ENCODE measurements at places on chromosomes 5 and 9.

- DNase-seq, result no peak
Observed at GRCh38 chr5:32791536-32792243, 80.6 kb downstream of the NPR3 start.

DNA sequence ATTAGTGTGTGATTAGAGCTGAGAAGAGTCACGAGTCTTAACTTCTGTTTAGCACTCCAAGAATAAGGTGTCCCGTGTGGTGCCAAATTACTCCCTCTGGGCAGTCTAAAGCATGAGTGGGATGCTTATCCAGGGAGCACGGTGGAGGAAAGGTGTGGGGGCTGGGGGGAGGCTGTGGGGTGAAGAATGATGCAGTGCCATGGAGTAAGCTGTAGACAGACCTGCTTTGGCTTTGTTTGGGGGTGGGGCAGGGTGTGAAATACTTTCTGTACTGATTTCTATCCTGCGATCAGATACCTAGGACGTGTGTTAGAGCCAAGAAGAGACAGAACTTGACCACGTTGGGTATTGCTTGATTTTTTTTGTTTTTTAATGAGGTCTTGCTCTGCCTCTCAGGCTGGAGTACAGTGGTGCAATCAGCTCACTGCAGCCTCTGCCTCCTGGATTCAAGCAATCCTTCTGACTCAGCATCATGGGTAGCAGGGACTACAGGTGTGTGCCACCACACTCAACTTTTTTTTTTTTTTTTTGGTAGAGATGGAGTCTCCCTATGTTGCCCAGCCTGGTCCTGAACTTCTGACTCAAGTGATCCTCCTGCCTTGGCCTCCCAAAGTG, 232.8 kb downstream of the MAN2A1 start:
- DNase-seq, result no peak

- DNase-seq, result peak; percentile 66
Observed at GRCh38 chr5:51632793-51633192, 249.5 kb downstream of the ISL1 start.

DNA sequence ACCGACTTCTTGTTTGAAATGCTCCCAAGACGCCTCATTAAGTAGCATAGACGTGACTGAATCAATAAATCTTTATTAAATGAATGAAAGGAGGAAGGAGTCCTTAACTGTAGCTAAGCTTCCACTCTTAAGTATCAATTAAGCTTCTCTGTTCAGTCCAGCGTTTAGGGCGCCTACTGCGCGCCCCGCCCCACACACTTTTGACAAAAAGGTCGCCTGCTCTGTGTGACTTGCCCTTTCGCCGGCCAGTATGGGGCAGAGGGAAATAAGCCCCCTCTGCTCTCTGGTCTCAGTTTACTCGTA, 662 bp upstream of the DOLPP1 start:
- DNase-seq, result no peak

GRCh38 chr9:136201609-136202453, 3.1 kb downstream of the LHX3 start:
- no peak for DNase-seq

DNA sequence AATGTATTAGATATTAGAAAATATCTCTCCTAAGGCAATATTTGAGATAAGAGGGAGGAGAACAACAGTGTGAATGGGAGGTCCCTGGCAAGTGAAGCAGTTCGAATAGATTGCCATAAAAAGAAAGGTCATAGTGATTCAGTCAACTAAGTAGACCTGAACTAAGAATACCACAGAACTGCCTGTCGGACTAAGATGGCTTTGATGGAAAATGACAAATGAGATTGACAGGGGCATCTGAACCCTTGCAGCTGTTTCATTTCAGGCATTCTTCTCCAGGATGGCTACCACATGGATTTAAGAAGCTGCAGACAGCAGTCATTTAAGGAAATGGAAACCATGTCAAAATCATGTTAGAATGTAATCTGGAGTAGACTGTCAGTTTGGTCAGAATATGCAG, 308.4 kb upstream of the MEF2C start:
- no peak for DNase-seq

DNA sequence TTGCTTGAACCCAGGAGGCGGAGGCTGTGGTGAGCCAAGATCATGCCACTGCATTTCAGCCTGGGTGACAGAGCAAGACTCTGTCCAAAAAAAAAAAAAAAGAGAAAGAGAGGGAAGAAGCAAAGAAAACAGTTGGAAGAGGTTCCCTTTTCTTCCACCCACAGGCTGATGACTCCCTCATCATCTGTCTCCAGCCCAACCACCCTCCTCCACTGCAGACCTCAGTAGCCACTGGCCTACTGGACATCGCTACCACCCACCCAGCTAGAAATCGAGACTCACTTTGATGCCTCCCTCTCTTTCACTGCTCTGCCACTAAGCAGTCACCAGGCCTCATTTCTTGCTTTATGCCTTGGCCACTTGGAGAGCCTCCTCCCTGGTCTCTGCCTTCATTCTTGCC, 71.2 kb downstream of the NIPSNAP3B start:
- DNase-seq, result no peak

- DNase-seq, result no peak
Observed at GRCh38 chr9:29873579-29873978, 2300.3 kb upstream of the C9orf72 start.

DNA sequence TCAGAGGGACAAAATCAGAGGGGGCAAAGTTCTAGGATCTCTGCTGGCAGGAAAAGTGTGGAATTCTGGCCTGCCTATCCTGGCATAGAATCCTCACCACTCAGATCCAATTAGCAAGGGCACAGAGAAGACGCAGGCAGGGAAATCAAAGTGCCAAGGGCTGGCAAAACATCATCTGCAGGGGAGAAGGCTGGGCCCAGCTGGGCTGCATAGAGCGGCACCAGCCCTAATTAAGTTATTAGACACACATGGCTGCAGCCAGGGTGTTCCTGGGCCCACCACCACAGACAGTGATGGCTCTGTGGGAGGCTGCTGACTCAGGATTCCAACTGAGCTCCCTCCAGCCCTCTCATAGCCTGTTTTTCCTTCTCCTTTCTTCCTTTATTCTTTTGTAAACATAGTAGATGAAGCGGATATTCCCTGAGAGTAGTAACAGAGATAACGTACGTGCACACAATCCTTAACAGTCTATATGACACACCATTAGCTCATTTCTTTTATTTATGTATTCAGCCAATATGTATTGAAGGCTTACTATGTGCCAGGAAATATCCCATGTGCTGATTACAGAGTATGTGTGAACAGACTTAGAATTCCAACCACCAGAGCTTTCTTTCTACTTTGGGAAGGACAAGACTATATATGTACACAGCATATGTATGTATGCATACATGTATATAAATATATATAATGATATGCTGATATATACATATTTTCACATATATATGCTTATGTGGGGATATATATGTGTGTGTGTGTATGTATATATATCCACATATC, 236.1 kb downstream of the ASTN2 start:
- DNase-seq, result peak; percentile 27

DNA sequence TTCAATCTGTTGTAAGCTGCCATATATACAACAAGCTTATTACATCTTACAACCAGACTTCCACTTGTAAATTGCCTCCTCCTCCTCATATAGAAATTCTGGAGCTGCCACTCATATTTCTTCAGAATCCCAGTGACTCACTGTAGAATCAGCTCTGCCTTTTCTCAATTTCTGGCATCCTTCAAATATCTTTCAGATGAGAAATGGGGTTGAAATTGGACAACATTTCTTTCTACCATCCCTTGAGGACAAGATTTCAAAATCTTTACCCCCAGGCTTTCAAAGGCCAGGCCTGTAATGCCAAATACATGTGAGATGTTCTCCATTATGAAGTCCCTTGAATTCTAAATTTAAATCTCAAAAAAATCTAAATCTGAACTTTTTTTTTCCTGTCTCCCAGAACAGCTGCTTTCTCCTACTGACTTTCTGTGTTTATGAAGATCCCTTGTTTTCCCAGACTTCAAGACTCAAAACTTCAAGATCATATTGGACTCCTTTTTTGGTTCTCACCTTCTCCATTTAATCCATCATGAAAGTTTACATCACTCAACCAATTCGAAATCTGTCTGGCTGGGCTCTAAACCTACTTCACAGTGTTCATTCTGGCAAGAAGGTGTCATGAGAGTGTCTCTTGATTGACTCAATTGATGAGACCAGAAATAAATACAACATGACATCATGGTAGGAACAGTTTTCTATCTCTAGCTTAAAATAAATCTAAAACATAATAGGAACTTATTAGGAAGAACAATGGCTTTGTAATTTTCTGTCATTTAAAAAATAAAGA, 109.8 kb downstream of the HMHB1 start:
- DNase-seq, result no peak

GRCh38 chr5:95709967-95710650, 21.0 kb upstream of the RHOBTB3 start:
- no peak for DNase-seq

DNA sequence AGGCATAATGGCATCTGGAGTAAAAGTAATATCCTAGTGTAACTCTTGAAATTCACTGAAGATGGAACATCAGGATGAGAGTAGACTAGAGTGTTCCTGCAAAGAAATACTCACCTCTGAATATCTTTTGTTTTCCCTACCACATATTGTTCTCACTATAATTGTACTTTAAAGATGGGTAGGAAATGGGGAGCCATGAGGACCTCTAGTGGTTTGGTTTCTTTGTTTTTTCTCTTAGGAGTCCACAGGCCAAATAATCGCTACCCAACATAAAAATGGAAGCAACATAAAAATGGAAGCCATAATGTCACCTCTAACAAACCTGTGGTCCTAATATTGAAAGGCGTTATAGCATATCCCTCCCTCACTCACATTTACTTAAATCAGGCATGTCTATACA, 2375.8 kb downstream of the MAT2B start:
- no peak for DNase-seq

GRCh38 chr9:137085920-137086530, 760 bp upstream of the MAN1B1 start:
- DNase-seq, result no peak

- DNase-seq, result no peak
Observed at GRCh38 chr5:54659700-54660131, 142.2 kb downstream of the SNX18 start.

DNA sequence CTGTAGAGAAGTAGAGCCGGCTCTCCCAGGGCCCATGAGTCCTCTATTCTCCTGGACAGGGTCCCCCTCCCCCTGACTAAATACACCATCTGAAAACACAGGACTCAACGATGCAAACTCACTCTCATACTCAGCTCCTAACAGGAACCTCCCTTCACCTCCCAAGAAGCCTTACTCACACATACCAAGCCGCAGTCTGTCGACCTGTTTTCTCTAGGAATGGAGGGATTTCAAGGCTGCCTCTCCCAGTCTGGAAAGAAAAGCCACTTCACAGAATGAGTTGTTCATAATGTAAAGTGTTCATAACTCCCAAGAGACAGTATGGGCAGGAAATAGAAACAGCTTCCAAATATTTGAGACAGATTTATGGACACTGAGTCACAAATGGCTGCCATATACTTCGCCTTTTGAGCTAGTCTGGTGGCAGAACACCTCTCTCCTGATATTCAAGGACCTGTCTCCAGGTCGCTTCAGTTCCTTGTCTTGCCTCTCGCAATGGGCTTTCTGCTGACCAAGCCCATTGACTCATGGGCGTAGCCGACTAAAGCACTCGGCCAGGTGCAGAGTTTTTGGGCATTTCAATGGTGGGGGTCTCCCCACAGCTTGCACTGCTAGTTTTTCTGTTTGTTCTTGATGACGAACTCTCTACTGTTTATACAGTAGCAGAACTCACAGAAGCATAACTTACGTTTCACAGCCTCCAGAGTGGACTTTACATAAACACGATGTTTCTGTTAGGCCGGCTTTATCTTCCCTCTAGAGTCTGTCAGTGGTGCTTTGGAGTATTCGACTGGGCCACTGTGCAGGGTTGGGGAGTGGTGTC, 25.0 kb upstream of the IL17B start:
- no peak for DNase-seq

GRCh38 chr5:177431317-177432142, 5.1 kb downstream of the GRK6 start:
- no peak for DNase-seq

GRCh38 chr5:153458268-153458667, 32.2 kb upstream of the GRIA1 start:
- no peak for DNase-seq

GRCh38 chr5:96743805-96744204, 63.9 kb downstream of the ERAP1 start:
- no peak for DNase-seq

DNA sequence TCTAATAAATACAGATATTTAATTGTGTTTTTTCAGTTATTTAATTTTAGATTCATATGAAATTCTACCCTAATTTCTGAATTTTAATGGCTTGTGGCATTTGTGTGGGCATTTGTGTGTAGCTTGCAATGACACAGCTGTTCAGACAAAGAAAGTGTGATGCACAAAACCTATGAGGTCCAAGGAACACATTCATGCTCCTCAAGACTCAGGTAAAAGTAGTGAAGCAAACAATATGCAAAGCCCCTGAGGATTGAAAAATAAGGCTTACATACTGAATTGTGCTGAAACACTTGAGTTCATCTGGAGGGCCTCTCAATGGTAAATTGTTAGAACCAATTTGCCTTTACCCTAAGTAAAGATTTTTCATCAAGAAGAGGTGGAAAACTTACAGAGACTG, 28.1 kb downstream of the IL7R start:
- no peak for DNase-seq

DNA sequence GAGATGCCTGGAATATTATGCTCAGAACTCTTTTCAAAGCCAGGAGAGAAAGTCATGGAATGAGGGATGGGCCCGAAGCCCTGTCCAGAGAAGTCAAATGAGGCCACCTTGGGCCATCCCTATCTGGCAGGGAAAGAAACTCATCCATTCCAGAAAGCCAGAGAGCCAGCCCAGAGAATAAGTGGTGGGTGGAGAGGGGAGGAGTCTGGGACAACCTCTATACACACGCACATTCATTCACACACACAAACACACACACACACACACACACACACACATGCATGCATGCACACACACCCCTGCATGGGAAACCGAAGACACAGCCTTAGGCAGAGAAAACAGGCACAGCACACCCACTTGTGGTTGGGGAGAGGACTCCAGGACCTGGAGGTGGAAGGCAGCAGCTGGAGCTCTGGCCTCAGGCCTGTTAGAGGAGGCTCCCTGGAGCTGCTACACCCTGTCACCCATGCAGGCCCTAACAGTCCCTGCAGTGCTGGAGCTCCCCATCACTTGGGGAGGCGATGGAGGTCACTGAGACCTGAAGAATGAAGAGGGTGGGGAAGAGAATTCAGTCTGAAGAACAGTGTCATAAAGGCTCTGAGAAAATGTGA, 38.0 kb downstream of the TGFBI start:
- no peak for DNase-seq

- DNase-seq, result no peak
Observed at GRCh38 chr5:150948539-150948938, 43.8 kb upstream of the ZNF300 start.

DNA sequence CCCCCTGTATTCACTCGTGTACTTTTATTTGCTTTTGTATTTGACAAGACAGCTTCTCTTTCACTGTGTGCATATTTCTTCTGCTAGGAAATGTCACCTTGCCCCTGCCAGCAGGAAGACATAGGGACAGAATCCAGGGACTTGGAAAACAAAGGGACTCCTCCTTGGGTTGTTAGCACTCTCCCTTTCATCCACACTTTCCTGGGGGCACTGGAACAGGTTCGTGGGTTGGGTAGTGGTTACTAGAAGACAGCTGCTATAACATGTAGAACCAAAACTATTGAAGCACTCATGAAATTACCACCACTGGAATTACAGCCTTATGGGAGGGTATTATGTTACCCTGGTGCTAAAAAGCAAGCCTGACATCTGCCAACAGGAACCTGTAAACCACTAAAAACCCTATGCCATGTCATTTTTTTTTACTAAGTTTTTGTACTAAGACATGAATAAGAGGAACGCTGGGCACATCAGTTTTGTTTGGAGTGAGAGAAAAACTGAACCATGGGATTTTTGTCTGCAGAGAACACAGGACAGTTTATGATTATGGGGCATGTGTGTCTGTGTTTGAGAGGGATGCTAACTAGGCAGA, 4.7 kb upstream of the CCL28 start:
- no peak for DNase-seq

All from NCI-H1092 (cell line).